SJSA1 (cell line): ENCODE measurements at places on chromosomes 5 and 9.

DNA sequence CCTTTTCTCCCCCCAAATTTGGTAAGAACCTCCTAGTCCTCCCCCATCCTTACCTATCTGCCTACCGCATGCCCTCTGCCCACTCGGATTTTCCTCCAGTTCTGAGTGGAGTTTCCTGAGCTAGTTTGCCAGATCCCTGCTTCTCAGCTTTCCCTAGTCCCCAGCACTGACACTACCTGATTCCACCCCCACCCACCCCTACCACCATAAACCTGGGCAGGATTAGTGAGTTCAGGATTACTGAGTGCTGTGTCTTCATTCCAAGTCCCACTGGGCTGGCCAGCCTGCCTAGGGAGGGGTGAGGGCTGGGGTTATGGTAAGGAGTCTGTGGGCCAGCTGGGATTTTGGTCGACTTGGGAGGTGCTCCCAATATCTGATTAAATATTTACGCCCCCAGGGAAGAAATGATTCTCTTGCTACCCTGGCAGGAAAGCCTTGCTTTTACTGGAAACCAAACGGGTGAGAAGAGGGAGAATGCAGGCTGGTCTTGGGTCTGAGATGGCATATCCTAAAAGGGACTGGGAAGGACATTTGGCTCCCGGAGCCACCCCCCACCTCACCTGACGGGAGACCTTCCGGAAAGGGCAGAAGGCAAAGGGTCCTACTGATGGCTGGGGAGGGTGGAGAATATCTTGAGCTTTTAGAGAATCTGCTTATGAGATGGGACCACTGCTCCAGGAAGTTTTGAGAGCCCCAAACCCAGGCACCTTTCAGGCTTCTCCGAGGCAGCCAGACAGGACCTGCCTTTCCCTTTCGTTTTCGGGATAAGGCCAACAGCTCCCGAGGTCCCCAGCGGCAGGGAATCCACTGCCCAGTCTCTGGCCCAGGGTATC, 3.7 kb downstream of the PITX1 start:
- DNase-seq: peak; percentile 86

GRCh38 chr9:106728860-106729259, 134.1 kb upstream of the ZNF462 start:
- DNase-seq: no peak

DNA sequence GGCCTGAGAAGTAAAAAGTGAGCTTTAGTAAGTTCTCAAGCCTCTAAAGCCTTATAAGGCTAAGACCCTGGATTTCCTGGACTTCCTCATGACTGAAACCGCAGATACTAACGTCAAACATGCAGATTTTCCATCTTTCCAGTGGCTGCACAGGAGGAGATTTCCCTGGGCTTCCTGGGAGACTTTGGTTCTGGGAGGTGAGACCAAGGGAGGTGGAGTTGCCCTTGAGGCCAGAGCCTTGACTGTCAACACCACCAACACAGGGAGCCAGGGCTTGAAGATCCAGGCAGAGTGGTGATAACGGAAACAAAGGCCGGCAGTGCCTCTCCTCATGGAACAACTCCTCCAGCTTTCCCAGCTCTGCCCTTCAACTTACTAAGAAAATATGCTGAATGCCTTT, 144.7 kb upstream of the LRRTM2 start:
- DNase-seq: no peak

GRCh38 chr9:121399883-121400607, 30.0 kb upstream of the STOM start:
- no peak for DNase-seq

GRCh38 chr5:157175071-157175612, 5.5 kb upstream of the ITK start:
- DNase-seq: no peak

GRCh38 chr9:114503522-114504340, 1.5 kb downstream of the WHRN start:
- no peak for DNase-seq

DNA sequence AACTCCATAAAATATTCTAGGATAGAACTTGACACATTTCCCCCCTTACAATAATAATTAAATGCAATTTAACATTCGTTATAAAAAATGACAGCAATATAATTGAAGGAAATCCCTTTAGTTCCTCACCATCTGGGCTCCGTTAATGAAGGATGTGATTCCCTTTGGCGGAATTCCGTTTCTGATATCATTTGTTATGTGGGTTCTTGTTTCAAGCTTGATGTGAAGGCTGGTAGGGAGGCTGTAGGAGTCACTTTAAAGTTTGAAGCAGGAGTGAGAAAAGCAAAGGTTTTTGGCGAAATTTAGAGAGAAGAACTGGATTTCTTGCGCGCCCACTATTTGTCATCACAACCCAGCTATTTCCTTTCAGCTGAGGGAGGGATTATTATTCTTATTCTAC, 4.0 kb downstream of the RGS7BP start:
- no peak for DNase-seq

GRCh38 chr5:8807636-8808035, 738.2 kb downstream of the SEMA5A start:
- DNase-seq: no peak

DNA sequence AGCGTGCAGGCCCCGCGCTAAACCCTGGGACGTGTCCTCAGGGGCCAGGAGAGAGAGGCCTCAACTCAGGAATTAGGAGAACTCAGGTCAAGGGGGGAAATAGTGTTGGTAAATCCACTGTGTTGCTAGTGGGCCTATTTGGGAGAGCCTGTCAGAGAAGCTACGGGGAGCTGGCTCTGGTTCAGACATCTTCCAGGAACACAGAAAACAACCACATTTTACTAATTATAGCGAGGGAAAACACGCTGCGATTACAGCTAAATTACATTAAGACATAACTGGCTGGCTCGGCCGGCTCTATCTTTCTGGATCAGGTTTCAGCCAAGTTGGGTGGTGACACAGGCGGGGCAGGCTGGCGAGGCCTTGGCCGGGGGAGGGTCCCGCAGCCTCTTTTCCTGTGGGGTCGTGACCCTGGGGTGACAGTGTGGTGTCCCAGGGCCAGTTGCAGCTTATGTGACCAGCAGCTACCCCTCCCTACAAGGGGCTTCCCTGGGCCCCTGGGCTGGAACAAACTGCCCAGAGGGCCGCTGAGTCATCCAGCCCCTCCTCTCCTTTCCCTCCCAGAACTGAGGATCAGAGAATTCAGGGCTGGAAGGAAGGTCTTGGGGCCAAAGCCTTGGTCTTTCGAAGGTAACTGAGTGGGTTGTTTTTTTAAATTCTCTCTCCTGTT, 75.1 kb downstream of the FGF18 start:
- DNase-seq: peak; percentile 82

GRCh38 chr9:123070198-123070597, 36.7 kb downstream of the GPR21 start:
- DNase-seq: no peak

- DNase-seq: no peak
Measured at GRCh38 chr5:93589152-93589828, 6.3 kb downstream of the NR2F1 start.

DNA sequence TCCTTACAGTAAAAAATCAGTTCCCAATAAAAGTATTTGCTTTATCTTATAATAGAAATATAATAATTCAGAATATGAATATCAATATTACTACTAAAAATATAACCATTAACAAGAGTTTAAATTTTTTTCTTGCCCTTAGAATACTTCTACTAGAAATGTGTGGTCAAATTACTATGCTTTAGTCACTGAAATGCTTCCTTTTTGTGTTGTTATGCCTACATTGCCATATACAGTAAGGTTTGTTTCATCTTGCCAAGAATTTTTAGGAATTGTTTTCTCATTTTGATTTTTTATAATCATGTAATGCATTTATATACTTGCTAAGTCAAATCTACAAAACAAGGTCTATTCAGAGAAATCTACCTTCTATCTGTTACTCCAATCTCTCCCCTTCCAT, 181.7 kb downstream of the CDK5RAP2 start:
- no peak for DNase-seq

- DNase-seq: no peak
Measured at GRCh38 chr9:113973226-113973625, 97.1 kb downstream of the ZNF618 start.

- DNase-seq: peak; percentile 88
Measured at GRCh38 chr9:136361047-136361753, 2.3 kb downstream of the DNLZ start.

- no peak for DNase-seq
Measured at GRCh38 chr5:35194635-35195471, 35.4 kb downstream of the PRLR start.

DNA sequence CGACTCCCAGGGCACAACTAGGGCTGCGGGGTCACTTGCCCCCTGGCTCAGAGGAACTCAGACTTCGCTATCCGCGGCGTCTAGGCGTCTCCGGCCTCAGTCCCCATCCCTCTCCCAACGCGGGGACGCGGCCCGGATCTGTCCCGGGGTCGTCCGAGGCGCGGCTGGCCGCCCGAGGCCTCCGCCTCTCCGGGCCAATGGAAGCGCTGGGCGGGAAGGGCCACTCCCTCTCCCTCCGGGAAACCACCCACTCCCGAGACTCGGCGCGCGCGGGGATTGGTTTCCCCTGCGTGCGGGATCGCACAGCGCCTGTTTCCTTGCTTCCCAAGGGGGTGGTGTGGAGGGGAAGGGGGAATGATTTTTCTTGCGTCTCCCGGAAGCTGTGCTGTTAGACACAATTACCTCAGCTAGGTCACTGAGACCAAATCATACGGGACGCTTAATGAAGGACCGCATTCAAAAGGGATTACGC, 38.3 kb downstream of the NR2F1 start:
- DNase-seq: peak; percentile 71

- DNase-seq: peak; percentile 73
Measured at GRCh38 chr5:83485842-83486241, 14.3 kb downstream of the VCAN start.

GRCh38 chr5:31845361-31845760, 206.4 kb downstream of the PDZD2 start:
- DNase-seq: no peak

- DNase-seq: no peak
Measured at GRCh38 chr5:171801-172331, 19.4 kb upstream of the LRRC14B start.

- DNase-seq: no peak
Measured at GRCh38 chr5:81794226-81794625, 43.3 kb upstream of the SSBP2 start.

DNA sequence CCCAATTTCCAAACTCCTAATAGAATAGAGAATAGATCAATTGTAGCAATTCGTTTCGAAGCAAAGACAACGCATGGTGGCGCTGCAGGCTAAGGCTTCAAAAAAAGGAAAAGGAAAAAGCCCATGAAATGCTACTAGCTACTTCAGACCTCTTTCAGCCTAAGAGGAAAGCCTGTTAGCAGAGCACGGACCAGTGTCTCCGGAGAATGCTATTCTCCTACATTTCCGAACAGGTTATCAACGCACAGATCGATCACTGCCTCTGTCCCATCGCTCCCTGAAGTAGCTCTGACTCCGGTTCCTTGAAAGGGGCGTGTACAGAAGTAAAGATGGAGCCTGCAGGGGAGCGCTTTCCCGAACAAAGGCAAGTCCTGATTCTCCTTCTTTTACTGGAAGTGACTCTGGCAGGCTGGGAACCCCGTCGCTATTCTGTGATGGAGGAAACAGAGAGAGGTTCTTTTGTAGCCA, at the start of gene PCDHB15:
TSS of gene PCDHB15 (plus strand) at position 146 of the 468 bp plus-strand sequence. CDS start at position 330, 184 bp downstream.
- no peak for DNase-seq

GRCh38 chr9:101399643-101399970, 956 bp downstream of the ZNF189 start:
- DNase-seq: no peak

- DNase-seq: no peak
Measured at GRCh38 chr9:25804856-25805255, 126.6 kb upstream of the TUSC1 start.

- DNase-seq: no peak
Measured at GRCh38 chr9:27460226-27461023, 63.7 kb upstream of the IFNK start.
